ENCODE measurements at places on chromosomes 2 and 18.

GRCh38 chr2:96692094-96692971 is 47.5 kb downstream of the LMAN2L start:
- no peak for DNase-seq
- H3K36me3 ChIP-seq, result no peaks in the 10 kb centered on the region
- no peak overlapping the region for H3K4me3 ChIP-seq
- no peaks in the 10 kb centered on the region for H3K27me3 ChIP-seq

- no peak overlapping the region for H3K4me3 ChIP-seq
- no peaks in the 10 kb centered on the region for H3K4me1 ChIP-seq
- H3K27ac ChIP-seq, result no peak overlapping the region
- DNase-seq, result peak; percentile 75
Measured at GRCh38 chr2:9984871-9985480, 33.5 kb downstream of the GRHL1 start.

DNA sequence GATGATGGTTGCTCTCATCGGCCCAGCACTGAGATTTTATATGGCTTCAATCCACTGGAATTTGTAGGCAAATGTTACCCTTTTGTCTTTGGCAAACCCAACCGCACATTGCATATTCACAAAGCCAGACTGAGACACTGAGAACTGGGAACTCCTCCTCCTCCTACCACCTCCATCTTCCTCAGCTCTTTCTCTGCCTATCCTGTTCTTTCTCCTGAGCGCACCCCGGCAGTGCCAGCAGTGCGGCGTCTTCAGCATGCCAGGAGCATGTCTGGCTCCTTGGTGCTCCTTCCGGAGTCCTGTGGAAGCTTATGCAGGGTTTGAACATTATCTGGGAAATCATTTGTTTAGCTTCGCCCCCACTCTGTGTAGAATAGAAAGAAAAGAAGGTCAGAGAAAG is 50.8 kb downstream of the TRIB2 start:
- H3K27ac ChIP-seq, result no peak overlapping the region
- H3K27me3 ChIP-seq, result no peaks in the 10 kb centered on the region
- no peak overlapping the region for H3K4me3 ChIP-seq

- no peak overlapping the region for H3K4me3 ChIP-seq
- no peaks in the 10 kb centered on the region for H3K36me3 ChIP-seq
- H3K27me3 ChIP-seq, result no peaks in the 10 kb centered on the region
- H3K4me1 ChIP-seq, result no peaks in the 10 kb centered on the region
Measured at GRCh38 chr2:37919631-37920032, 5.5 kb upstream of the RMDN2 start.

- H3K27ac ChIP-seq, result no peak overlapping the region
- H3K4me3 ChIP-seq, result no peak overlapping the region
- no peaks in the 10 kb centered on the region for H3K4me1 ChIP-seq
Measured at GRCh38 chr2:29064346-29064715, 10.0 kb downstream of the PCARE start.

- peak; percentile 48 for DNase-seq
- peaks cover 5% of the 10 kb centered on the region for H3K4me1 ChIP-seq
- no peak overlapping the region for H3K4me3 ChIP-seq
- no peaks in the 10 kb centered on the region for H3K27me3 ChIP-seq
- H3K36me3 ChIP-seq, result no peaks in the 10 kb centered on the region
Measured at GRCh38 chr2:11397513-11397912, 53.1 kb upstream of the ROCK2 start.

- no peaks in the 10 kb centered on the region for H3K4me1 ChIP-seq
- H3K27ac ChIP-seq, result no peak overlapping the region
- DNase-seq, result no peak
- H3K36me3 ChIP-seq, result no peaks in the 10 kb centered on the region
- no peak overlapping the region for H3K4me3 ChIP-seq
Measured at GRCh38 chr2:145186303-145186702, 666.4 kb upstream of the ZEB2 start.

Data from trophoblast cell (in vitro differentiated cells and primary cell).